ENCODE measurements at places on chromosomes 16 and 17.

DNA sequence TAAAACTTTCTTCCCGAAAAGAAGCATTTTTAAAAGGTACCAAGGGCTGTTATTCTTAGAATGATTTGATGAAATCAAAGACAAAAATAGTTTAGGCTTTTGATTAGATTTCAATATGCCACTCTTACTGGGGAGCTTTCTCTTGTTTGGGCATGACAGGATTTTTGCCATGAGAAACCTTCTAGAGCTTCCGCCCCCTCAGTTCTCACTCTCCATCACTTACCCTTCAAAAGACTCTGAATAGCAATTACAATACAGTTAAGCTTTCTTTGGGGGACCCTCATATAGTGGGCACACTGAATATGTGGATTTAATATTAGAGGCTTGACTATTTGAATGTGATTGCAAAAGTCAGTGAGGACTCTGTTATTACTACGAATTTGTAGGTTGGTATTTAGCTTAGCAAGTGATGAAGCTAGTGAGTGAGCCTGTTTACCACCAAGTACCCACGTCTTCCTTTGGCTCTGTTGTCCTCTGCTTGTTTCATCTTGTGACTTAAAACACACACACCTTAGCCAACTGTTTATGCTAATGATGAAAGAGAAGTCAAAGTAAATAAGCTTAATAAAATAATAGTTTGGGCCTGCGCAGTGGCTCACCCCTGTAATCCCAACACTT, 158.7 kb upstream of the TBX2 start:
- no peak for DNase-seq

DNA sequence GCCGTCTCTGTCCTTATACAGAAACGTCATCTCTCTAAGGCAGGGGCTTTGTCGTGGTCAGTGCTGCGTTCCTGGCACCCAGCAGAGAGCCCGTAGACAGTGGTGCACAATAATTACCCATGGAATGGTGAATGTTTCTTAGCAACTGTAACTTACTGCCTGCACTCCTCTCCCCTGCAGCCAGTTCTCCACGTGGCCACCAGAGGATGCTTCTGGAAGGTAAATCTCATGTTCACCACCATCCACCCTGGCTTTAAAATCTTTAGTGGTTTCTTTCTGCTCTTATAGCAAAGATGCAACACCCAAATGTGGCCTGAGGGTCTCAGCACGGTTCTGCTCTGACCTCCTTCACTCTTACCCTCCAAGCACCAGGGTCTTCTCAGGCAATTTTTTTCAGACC, 150.8 kb downstream of the GRIN2A start:
- DNase-seq, result no peak

DNA sequence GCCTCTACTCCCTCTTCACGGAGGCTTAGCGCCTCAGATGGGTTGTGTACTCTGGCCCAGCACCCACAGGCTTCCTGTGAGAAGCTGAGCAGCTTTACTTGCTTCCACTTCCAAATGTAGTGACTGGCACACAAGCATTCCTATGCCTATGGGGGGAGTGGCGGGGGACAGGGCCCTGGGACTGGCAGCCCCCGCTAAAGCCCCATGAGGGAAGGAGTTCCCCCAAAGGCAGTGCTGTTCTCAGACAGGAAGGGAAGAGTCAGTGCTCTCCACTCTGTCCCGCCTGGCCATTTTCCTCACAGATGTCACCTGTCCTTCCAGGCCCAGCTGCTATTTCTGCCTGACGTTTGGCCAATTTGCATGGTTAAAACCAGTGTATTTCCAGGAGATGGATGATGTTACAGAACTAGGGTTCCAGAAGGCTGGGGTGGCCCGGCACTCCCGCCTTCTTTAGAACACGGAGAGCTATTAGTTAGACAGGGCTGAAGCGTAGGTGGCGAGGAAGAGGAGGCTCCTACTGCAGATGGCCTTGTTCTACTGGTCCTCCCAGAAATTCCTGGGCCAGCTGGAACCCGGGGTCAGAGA, 83.9 kb upstream of the FBXO47 start:
- no peak for DNase-seq

DNA sequence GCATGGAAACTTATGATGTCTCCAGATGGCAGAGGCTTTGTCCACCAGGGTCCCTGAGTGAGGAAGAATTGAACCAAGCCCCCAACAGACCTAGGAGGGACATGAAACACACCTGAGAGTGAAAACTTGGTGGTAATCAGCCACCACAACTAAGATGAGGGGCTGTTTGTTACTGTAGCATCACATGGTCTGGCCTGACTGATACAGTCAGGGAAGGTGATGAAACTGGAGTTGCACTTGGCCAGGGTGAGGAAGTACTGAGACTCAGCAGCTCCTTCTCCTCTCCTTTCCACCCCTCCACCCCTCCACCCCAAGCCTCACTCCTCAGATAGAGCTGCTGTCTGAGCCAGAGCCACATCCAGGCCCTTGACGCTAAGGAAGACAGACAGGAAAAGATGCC, 37.2 kb downstream of the C16orf82 start:
- DNase-seq, result no peak

DNA sequence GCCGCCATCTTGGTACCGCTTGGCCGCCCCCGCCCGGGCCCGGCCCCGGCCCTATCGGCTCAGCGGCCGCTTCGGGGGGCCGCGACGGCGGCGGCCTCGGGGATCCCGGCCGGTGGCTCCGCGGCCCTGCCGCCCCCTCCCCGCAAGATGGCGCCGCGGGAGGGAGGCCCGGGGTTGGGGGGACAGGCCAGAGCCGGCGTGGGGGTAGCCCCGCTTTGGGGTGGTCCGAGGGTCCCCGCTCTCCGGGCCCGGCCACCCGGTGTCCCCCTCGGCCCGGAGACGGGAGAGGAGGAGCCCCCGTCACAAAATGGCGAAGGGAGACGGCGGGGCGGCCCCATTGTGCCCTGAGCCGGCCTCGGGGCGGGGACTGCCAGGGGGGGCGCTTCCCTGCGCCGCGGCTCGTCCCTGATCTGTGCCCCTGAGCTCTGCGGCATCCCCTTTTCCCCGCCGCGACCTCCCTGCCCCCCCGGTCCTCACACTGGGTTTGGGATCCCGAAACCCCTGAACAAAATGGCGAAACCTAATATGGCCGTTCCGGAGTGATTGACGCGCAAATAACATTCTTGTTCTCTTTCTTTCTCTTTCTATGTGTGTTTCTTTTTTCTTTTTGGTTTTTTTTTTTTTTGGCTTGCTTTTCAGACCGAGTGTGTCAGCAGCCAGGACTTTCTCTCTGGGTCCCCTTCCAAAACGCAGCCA, 986 bp downstream of the HAPSTR1 start:
- DNase-seq, result peak; percentile 21
